ENCODE measurements at places on chromosomes 3 and 15. TPM values are rescaled to one million over a fixed set of nuclear protein-coding genes. Genes with fewer than 3 reads are reported as not detected.
A peak's percentile ranks its signal among the peaks of the same experiment; 100 is the strongest.

C3orf80 gene
- total RNA-seq = not detected

DNA sequence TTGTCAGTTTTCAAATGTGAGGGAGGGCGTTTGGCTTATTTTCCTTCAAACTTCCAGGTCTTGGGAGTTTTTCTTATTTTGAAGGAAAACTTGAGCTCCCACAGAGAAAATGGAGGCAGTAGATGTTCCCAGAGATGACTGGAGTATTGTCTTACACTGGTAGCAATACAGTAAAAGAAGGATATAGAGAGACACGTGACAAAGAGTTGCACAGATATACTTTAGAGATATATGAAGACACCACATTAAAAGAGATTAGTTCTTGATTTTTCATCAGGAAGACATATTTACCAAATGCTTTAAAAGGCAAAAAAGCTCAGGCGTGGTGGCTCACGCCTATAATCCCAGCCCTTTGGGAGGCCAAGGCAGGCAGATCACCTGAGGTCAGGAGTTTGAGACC is 490.9 kb downstream of the FOXP1 start:
- DNase-seq = no peak

GRCh38 chr3:76930712-76931111 is 109.2 kb upstream of the ROBO2 start:
- DNase-seq = no peak

GRCh38 chr15:32941823-32942222 is 224.0 kb downstream of the GREM1 start:
- no peak for DNase-seq

- DNase-seq = no peak
Measured at GRCh38 chr3:179100652-179101051, 29.0 kb upstream of the ZMAT3 start.

RTP2 gene
- total RNA-seq = not detected

GRCh38 chr15:94029495-94029894 is 201.9 kb upstream of the MCTP2 start:
- DNase-seq = no peak

GRCh38 chr15:39919748-39920509 is at the start of gene GPR176:
TSS of gene GPR176 (minus strand) at chr15:39920266. CDS start at chr15:39920026, 240 bp downstream.
- DNase-seq = peak; percentile 25

NDUFAF3 gene
- total RNA-seq = 122 TPM

- no peak for DNase-seq
Measured at GRCh38 chr15:47398594-47398993, 318.7 kb upstream of the SEMA6D start.

DNA sequence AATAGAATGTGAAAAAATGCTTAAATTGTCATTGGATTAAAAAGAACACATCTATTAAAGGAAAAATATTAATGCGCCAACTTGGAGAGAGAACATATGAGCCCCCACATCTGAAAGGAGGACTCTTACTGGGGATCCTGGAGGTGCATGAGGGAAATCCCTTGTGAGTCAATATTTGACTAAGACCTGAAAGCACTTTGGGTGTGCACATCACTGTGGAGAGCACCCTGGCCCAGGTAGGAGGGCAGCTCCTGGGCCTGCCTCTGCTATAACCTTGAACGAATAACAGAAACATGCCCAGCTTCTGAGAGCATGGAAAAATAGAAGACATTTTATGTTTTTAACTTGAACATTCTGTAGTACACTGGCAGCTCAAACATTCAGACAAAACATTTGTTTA is 199.8 kb downstream of the GAP43 start:
- DNase-seq = no peak

GRCh38 chr15:81516012-81516411 is 142.0 kb upstream of the TMC3 start:
- DNase-seq = no peak

DNA sequence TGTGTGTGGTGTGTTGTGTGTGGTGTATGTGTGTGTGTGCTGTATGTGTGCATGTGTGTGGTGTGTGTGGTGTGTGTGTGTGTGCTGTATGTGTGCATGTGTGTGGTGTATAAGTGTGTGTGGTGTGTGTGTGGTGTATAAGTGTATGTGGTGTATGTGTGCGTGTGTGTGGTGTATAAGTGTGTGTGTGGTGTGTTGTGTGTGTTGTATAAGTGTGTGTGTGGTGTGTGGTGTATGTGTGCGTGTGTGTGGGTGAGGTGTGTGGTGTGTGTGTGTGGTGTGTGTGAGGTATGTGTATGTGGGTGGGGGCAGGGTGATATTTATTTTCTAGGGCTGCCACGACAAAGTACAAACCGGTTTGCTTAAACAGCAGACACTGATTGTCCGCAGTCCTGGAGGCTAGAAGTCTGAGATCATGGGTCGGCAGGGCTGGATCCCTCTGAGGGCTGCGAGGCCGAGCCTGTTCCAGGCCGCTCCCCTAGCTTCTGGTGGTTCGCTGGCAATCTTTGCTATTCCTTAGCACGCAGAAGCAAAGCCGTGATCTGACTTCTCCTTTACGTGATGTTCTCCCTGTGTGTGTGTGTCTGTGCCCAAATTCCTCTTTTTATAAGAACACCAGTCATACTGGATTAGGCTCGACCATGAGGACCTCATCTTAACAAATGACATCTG is 160.2 kb downstream of the XXYLT1 start:
- peak; percentile 54 for DNase-seq

DNA sequence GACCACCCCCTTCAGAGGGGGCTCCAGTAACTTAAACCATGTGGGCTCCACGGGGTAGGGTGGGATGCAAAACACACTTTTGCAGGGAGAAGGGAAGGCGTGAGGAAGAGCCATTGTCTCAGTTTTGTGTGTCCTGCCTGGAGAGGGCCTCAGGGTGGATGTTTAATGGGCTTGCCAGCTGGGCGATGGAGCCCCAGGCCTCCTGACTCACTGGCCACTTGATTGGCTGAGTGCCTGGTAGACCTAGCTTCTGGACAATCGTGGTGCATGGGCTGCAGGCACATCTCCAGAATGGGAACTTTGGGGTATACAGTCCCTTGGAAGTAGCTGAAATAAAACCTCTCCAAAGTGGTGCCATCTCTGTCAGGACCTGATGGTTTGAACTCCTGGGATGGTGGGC is 118.3 kb upstream of the MRPS22 start:
- DNase-seq = no peak

DPPA4 gene
- total RNA-seq = not detected

GOLGA6L7 gene
- total RNA-seq = not detected

TMEM158 gene
- not detected for total RNA-seq

Data from tibial nerve (tissue), 4 donors.